ENCODE measurements at places on chromosomes 2 and 18.

DNA sequence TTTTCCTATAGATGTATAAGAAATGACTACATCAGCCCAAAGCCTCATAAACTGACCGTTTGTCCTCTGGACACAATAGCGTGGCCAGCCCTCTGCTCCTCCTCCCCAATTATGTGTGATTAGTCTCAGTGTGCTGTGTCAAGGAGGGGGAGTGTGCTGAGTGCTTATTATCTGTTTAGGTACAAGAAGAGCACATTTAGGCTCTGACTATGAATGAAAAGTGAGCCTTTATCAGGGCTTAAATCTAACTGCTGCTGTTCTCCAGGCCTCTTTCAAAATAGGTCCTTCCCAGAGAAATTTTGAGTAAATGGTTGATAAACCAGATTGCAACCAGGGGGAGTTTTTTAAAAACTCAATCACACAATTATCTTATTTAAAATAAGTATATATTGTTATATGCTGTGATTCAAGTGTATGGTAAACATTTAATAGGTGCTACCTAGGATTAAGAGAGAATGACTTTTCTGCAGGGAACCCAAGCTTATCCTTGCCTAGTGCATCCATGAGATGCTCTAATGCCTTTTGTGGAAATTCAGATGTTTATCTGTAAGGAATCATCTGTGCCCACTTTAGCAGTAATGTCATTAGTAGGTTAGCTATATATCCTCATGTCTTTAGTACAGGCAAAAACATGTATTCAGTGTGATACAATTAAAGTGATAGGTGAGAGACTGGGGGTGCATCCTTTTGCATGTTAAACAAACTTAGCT is 168.7 kb upstream of the SIX3 start:
- no peak for DNase-seq

DNA sequence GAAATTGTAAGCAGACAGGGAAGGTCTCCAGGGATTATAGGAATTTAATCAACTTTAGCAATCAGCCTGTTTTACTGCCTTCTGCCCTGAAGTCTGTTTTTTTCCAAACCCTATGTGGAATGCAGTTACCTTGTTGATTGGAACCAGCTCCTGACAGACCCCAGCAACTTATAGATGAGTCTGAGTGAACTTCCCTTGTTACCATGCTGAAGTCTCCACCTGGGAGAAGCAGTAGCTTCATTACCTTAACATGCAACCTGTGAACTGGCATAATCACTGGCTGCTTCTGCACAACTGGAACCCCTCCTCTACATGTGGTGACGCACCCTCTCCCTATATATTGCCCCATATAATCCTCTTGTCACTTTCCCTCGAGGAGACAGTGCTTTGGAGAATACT is 226.3 kb upstream of the SPOPL start:
- DNase-seq: no peak

DNA sequence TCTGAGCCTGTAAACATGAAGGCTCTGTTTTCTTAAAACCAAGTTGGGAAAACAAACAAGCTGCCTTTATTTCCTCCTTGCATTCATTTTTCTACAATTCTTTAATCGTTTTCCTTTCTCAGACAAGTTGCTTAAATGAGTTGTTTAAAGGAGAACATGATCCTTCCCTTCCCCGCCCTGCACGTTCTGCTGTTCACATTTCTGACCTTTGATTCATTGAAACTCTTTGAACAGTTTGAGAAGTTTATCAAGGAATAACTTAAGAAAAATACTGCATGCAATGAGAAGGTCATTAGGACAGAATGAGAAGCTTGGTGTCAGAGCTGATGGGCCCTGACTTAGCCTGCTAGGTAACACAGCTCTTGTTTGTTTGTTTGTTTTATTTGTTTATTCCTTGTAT is 181.6 kb downstream of the PARD3B start:
- no peak for DNase-seq

DNA sequence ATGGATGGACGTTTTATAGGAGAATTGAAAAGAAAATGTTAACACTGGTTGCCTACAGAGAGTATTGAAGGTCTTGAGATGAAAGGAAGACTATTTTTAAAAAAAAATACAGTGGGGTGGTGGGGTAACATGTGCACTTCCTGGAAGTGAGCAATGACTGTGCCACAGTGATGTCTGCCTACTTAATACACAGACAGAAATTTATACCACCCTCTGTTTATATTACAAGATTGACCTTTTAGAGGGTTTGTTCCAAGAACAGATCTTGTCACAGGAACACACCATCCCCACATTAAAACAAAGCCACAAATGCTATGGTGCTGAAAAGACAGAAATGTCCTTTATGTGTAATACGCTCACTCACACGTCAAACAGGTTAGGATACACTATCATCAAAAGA is 87.6 kb downstream of the THADA start:
- DNase-seq: no peak

DNA sequence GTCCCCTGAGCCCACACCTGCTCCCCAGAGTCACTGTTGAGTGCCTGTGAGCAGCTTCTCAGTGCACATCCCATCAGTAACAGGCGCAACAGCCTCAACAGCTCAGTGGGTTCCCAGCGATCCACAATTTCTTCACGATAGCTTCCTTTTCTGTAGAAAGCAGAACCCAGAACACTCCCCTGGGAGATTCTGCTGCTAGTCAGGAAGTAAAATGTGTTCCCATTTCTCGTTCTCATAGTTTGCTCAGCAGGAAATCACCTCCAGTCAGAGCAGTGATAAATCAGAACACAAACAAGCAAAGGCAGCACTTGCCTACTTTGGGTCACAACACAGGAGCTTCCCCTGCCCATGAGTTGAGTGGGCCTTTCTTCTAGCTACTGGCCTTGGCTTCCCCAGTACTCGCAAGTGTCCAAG is 48.9 kb upstream of the ATG16L1 start:
- no peak for DNase-seq

DNA sequence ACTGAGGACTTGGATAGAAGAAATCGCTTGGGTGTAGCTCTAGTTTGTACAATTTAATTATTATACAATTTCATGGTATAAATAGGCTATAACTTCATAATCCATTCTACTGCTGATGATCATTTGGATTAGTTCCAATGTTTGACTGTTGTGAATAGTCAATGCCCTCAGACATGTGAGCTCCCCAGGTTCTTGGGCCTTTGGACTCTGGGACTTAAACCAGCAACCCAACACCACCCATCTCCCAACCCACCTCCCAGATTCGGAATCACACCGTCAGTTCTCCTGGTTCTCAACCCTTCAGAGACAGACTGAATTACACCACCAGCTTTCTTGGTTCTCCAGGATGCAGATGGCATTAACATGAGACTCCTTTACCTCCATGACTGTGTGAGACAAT is 84.6 kb upstream of the DNMT3A start:
- DNase-seq: no peak

DNA sequence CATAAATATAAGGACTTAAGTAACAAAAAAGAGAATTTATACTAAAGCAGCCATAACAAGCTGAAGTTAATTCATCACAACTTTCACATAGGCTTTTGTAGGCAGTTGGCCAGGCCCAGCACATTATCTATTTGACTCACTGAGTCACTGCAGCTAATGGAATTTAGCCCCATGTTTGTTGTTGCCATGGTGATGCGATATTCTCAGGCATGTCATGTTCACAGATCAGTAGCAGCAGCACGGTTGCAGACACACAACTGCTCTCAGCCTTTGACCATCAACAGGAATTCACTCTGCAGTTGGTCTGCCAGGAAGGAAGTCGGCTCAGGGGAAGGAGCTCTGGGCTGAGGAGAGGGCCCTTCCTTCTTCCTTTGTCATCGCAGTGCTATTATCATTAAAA is 639.8 kb downstream of the TMEM182 start:
- DNase-seq: no peak

DNA sequence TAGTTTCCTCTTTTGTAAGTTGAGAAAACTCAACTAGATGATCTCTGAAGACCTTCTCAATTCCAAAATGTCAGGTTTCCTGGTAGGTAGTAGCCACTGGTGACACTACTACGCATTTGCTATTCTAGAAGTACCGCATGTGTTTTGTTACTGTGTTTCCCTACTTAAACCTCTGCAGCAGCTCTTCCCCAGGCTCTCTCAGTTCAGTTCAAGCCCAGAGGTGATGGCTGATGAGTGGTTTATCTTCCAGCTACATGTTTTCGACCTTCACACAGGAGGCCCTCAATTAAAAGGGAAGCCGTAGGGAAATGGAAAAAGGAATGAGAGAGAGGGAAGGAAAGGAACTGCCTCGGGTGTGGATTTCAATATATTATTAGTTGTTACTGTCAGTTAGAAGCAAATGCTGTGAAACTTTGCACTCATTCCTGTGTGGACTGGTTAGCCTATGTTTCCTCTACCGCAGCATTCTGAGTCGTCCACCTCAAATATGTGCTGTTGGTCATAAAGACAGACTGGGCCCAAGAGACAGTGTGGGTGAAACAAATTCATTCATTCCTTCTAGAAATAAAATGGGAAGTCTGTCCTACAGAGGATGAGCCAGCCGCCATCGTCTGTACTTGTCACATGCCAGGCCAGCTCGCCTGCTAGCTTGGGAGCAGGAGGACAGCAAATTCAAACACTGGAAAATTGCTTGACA is 455.2 kb upstream of the RAB12 start:
- DNase-seq: no peak

- no peak for DNase-seq
Observed at GRCh38 chr18:75101916-75102315, 107.0 kb downstream of the PTGR3 start.

- DNase-seq: no peak
Observed at GRCh38 chr2:28248511-28248910, 144.1 kb upstream of the FOSL2 start.

DNA sequence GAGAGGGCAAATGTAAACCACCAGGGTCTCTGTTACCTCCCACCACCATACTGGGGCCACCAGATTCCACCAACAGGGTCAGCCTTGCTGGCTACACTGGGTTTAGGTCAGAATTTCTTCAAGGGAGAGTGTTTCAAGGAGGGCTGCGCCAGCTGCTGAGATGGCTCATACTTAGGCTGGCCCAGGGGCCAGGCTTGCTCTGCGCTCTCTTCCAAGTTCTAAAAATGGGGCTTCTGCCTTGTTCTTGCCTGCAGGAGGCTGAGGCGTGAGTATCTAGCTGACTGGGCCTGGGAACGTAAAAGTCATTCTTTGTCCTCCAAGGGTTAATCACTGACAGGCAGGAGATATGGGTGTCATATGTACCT is 28.1 kb downstream of the MRPL33 start:
- no peak for DNase-seq

GRCh38 chr2:127506510-127506909 is 19.8 kb downstream of the IWS1 start:
- DNase-seq: no peak

- no peak for DNase-seq
Observed at GRCh38 chr2:3379339-3379646, 201 bp upstream of the TRAPPC12 start.

DNA sequence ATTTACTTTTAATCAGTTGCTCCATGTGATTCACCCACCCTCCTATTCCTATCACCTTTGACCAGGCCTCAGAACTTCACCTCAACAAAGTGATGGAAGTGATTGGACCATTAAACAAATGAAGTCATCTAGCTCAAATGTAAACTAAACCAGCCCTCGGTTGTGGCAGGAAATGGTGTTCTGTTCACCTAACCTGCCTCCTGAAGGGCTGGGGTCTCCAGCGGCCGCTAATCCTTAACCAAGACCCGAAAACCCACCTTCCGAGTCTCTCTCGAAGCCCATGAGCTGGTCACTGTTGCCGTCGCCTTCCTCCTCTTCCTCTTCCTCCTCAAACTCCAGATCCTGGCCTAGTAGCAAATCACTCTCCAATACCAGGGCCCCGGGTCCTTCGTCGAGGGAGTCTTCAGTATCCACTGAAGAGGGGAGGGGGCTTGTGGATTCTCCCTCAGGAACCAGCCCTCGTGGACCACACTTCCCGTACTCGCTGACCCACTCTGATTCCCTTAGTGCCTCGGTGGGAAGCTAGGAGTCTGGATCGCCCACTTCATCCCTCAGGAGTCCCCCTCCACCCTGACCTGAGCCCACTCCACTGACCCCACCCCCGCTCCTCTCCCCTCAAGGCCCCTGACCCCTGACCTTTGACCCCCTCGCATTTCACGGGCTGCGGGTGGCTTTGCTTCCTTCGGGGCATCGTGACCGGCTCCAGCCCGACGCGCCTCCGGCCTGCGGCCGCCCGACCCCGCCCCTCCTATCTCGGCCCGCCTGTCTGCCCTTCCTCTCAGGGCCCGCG is 503 bp downstream of the ZNF513 start:
- DNase-seq: no peak

- no peak for DNase-seq
Observed at GRCh38 chr18:32177530-32177929, 12.3 kb upstream of the MEP1B start.

DNA sequence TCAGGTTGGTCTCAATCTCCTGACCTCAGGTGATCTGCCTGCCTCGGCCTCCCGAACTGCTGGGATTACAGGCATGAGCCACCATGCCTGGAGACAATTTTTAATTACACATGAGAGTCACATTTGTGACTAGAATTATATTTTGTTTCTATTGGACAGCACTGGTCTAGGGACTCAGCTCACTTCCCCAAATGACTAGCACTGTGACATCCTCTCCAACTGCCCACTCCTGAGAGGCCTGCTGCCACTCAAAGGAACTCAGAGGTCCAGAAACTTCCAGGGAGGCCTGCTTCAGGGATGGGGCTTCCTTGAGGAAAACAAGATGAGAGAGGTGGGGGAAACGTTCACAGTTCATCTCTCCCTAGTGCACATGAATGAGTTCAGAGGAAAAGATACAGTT is 29.5 kb downstream of the TMEM163 start:
- DNase-seq: no peak

DNA sequence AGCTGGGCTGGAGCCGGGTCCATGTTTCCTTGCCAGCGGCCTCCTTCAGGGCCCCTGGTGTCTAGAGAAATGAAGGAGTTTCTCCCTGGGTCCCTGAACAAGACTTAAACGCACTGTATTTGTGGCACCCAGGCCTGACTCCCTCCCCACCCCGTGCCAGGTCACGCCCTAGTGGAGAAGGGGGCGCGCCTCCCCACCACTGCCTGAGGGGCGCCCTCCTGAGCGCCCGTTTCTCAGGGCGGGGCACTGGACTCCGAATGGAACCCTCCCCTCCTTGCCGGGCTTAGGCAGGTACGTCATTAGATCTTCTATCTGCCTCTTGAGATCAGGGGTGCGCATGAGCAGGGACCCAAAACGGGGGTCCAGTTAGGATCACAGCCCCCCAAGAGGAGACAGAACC is 16.3 kb downstream of the ODC1 start:
- no peak for DNase-seq

- no peak for DNase-seq
Observed at GRCh38 chr2:196486146-196486545, 153.4 kb upstream of the CCDC150 start.

DNA sequence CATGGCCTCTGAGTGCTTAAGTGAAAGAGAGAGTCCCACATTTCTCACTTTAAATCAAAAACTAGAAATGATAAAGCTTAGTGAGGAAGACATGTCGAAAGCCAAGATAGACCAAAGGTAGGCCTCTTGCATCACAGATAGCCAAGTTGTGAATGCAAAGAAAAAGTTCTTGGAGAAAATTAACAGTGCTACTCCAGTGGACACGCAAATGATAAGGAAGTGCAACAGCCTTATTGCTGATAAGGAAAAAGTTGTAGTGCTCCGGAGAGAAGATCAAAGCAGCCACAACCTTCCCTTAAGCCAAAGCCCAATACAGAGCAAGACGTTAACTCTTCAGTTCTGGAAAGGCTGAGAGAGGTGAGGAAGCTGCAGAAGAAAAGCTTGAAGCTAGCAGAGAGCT is 32.1 kb downstream of the PSMD1 start:
- DNase-seq: no peak

- no peak for DNase-seq
Observed at GRCh38 chr2:136990316-136990715, 225.0 kb downstream of the THSD7B start.
